Fibroblast of villous mesenchyme (primary cell): ENCODE measurements at places on chromosomes 2 and 18.

- peak; percentile 30 for DNase-seq
These were observed 612.1 kb downstream of the KCNJ3 start for GRCh38 chr2:155310589-155310988.

DNA sequence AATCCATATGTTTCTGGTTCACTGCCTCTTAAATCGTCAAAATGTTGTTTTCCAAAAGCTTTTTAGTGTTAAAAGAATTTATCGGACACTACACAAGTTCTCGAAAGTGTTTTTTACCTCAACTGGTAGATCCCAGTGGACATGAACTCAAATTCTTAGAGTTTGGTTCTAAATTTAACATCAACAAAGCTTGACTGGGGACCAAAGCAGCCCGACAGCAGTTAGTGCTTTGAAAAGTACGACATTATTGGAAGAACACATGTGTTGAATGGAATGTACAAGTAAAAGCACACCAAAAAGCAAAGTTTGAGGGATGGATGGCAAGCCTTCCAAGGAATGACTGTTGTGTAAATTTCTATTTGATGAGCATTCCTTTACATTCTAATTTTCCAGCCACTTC, 803.9 kb upstream of the POU3F3 start:
- no peak for DNase-seq

DNA sequence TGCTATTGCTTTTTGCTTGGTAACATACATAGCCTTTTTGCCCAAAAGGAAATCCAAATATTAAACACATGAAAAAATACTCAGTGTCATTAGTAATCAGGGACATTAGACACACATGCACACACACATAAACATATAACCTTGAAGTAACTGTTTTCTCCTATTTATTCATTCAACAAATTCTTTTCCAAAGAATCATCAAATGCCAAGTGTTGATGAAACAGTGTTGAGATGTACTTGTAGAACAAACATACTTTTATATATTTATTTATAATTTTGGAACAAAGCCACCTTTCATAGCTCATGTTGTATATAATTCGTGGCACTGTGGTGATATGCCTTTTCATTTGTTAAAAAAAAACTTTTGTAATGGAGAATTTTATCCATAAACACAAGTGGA, 81.0 kb downstream of the APLF start:
- DNase-seq, result peak; percentile 26

- no peak for DNase-seq
These were observed 2.2 kb downstream of the ABCG8 start for GRCh38 chr2:43840965-43841364.

GRCh38 chr2:134988994-134989605, 58.1 kb downstream of the MAP3K19 start:
- DNase-seq, result peak; percentile 52

DNA sequence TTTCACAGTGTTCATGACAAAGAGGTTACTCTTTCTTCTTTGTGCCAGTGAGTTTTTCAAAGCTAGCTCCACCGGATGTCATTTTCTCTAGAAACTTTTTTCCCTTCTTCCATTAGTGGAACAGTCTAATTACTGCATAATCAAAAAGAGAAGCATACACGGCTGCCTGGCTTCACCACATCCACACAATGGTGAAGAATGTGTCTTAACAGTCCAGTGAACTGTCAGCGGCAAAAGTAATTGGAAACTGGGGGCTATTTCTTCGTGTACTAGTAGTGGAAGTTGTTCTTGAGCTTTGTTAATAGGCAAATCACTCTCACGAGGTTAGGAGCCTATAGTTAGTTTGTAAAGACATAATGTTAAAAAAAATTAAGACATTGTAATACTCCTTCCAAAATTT, 32.9 kb upstream of the PIK3C3 start:
- no peak for DNase-seq

DNA sequence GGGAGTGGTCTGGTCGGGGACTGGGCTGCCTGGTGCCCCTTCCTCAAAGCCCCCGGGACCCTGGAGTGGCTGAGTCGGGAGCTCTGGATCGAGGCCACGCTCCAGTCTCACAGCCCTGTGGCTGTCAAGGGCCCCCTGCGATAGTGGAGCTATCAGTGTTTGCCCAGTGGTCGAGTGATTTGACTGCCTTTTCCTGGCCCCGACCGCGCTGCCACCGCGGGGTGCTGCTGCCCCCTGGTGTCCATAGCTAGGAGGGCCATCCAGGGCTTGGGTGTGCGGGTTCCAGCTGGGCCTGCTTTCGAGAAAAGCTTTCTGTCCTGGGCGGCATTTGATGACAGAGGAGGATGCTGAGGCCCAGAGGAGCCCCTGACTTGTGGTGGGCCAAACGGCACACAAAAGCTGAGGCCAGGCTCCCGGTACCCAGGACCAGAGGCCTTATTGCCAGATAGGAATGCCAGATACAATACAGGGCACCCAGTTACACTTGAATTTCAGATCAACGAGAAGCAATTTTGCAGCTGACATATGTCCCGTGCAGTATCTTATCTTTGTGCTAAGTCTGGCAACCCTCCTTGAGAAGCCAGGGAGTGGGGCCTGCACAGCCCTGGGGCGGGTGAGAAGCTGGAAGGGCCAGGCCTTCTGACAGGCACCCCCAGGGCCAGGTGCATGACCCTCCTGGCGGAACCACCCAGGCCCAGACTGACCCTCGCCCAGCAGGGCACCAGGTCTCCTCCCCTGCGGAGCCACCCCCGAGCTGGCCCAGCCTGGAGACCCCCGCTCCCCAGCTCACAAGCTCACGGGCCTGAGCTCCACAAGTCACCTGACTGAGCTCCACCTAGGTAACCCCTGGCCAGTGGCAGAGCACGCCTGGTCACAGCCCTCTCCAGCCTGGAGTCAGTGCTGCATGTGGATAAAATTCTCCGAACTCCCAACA, 13.0 kb downstream of the ODC1 start:
- DNase-seq, result peak; percentile 60

GRCh38 chr2:169258045-169258601, 104.2 kb downstream of the LRP2 start:
- DNase-seq, result no peak

DNA sequence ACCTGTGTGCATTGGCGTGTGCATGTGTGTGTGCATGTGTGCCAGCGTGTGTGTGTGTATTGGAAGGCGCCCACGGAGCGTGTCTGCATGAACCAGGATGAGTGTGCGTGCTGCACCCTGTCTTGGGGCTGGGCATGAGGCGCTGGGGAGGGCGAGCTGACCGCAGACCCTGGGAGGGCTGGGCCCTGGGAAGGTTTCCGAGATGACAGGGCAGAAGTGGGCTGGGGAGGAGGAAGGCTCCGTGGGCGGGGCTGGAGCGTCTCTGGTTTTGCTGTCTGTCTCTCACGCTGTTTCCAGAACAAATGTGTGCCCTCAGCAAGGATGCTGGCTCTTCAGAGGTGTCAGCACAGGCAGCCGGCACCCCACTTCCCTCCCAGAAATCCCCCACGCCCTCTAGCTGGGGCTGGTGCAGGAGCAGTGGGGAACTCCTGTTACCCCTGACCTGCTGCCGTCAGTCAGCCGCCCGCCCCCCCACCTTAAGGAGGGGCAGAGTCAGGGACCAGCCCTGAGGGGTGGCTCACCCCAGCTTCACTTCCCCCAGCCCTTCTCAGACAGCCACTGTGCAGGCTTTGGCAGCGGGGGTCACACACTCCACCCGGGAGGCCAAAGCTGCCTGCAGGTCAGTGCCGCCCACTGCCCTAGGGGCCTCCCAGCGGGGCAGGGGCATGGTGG, at the start of gene GPR35:
TSS of gene GPR35 (plus strand) at position 531 of the 672 bp plus-strand sequence. CDS start 4,473 bp downstream, outside the sequence.
- peak; percentile 21 for DNase-seq

GRCh38 chr18:394262-394986, 106.1 kb downstream of the COLEC12 start:
- DNase-seq, result no peak

GRCh38 chr2:189762229-189762550, 402 bp downstream of the OSGEPL1 start:
- no peak for DNase-seq

DNA sequence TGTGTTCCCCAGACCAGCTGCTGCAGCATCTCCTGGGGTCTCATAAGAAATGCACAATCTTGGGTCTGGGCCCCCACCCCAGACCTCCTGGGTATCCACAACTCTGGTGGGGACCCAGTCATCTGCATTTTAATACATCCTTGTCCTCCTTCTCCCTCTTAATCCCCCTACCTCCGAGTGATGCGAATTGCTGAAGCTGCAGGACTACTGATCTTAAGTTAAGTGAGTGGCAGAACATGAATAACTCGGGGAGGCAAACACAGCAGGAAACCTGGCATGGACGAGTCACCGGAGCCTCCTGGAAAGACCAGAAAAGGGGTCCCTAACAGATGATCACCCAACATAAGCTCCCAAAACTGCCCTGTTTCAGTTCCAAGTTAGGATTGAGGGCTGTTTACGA, 283.2 kb upstream of the MGAT5 start:
- no peak for DNase-seq

DNA sequence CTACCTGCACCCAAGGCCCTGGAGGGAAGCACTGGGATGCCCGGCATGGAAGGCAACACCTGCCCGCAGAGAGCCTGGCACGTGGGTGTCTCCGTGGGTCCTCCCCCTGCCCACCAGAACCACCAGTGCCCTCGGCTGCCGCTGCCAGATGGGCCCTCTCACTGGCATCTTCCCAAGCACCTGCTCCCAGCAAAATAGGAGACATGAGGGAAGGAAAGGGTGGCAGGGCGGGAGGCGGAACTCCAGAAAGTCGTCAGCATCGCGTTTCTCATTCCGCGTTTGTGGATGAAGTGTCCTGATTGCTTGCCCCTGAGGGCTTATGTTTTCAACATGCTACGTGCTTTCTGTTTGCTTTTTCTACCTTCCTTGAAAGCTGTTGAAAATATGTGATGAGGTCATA, 8.8 kb upstream of the SNTG2 start:
- no peak for DNase-seq

DNA sequence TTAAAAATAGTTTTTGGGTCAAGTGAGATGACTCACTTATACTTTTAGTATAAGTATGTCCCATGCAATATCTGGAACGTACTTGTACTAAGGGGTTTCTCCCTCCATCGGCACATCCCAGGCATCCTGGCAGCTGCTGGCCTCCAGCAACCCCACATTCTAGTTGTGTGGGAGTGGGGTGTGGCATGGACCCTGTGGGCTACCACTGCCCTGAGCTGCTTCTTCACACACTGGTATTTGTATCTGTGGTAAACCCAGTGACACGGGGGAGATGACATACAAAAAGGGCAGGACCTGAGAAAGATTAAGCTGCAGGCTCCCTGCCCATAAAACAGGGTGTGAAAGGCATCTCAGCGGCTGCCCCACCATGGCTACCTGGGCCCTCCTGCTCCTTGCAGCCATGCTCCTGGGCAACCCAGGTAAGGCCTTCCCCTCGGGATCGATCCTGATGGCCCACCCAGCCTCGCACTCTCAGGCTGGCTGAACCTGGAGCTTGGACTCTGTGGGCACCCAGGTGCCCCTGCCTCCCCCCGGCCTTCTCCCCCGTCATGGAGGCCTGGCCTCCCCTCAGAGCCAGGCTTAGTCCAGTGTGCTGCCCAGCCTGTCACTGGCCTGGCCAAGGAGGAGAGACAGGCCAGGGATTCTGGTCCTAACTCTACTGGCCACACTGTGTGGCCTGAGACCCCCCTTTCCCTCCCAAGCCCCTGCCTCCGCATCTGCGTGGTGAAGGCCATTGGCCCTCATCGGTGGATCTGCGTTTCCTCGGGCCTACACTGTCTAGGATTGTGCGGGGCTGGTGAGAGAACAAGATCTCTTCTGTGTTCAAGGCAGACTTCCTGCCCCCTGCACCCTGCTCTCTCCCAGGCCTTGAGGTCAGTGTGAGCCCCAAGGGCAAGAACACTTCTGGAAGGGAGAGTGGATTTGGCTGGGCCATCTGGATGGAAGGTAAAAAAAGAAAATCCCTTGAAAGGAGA, at the start of gene GNLY:
TSS of gene GNLY (plus strand) at position 307 of the 974 bp plus-strand sequence. CDS start at position 368, 61 bp downstream.
- DNase-seq, result no peak

DNA sequence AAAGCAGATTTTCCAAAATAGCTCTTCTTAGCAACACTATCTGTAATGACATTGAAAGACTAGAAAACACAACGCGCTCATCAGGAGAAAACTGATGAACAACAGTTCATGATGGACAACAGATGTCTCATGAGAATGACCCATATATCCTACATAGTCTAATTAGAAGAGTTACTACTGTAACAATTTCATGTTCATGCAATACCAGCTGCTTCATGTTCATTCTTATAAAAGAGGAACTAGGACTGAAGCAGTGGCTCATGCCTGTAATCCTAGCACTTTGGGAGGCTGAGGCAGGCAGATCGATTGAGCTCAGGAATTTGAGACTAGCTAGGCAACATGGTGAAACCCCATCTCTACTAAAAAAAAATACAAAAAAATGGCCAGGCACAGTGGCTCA, 22.7 kb downstream of the TRAPPC8 start:
- DNase-seq, result no peak

GRCh38 chr2:37464067-37464466, 119.6 kb downstream of the QPCT start:
- DNase-seq, result no peak

- no peak for DNase-seq
These were observed 1.2 kb downstream of the GALNT5 start for GRCh38 chr2:157258520-157259326.

DNA sequence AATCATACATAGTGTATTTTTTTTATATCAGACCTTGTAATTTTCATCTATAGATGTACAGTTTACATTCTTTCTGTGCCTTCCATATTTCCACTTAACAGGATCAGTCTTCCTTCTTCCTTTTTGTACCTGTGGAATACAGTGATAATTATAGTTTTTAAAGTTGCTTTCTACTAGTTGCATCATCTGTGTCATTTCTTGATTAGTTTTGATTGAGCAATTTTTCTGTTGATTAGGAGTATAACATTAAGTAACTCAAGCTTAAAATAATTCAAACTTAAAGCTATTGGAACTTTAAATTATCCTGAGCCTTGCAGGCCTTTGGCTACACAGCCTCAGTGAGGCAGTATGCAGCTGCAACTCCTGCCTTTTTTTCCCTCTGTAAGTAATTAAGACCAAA, 57.4 kb downstream of the NEURL3 start:
- DNase-seq, result no peak

DNA sequence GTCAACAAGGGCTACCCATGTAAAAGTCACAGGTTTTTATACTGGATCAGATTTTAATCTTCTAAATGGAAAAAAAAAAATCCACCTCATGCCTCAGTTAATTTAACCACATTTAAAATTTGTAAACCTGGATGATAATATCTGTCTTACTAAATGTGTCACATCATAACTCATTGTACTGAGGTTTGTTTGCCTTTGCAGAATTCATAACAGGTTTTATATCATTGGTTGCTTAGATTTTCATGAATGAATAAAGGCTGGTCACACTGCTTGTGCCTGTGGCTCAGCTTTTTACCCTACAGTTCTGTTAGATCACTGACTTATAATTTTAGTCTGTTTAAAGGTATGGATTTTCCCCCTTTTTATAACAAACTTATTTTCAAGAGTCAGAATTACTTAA, 48.9 kb downstream of the PSMD14 start:
- no peak for DNase-seq

- no peak for DNase-seq
These were observed 68.9 kb upstream of the BOD1L2 start for GRCh38 chr18:57077786-57078552.

- DNase-seq, result no peak
These were observed 35.5 kb downstream of the SCN2A start for GRCh38 chr2:165274698-165275097.

DNA sequence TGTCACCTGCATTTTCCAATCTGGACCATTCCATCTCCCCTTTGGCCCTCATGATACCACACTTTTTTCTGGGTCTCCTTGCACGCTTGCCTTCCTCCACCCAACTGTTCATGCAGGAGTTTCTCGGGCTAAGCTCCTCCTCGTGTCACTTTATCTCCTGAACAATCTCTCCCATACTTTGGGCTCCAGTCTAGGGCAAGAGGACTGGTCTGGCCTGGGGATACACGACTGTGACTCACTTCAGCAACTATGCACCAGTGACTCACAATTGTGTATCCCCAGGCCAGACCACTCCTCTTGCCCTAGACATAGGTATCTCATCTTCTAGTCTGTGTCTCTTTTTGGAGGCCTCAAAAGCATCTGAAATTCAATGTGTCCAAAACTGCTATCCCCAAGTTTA, 149.4 kb upstream of the PTPRM start:
- peak; percentile 57 for DNase-seq
